ENCODE measurements at places on chromosomes 1 and 21.

GRCh38 chr1:31715087-31715872 lies 11.5 kb upstream of the COL16A1 start:
- DNase-seq: no peak

DNA sequence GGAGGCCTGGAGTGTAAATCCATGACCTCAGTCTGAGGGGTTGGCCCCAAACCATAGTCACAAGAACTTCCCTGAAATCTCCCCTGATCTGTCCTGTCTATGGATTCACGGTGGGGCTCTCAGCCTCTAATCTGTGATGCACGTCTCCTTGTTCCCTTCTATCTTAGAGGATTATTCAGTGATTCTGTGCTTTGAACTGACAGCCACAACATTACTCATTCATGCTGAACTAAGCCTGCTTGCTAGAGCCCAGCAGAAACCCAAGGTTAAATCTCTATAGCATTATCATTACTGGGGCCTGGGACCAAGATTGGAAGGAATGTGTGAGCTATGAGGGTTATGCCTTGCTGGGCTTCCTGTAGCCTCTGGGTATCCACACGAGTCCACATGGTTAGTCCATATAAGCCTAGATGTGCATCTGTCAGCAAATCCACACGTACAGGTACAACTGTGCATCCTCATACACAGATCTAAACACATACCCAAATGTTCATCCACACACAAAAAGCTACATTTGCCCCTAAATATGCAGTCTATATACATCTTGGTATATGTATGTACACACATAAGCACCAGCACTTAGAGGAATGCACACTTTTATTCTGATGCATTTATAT lies 22.4 kb upstream of the MAGOH start:
- no peak for DNase-seq

DNA sequence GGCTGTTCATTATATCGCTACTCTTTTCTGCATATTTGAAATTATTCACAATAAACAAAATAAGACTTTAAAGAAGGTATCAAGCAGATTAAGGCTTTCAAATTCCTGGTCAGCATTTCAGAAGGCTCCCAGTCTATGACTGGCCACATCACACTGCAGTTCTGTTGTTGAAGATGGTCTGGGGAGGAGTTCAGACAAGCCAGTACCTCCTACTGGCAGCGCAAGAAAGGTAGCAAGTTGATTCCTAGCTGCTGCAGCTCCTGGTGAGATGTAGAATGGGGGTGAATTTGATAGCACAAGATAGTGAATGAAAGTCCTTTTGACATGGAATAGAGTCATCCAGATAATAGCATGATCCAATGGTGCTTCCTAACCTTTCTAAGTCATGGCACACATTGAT lies 88.2 kb upstream of the BEND5 start:
- DNase-seq: no peak

DNA sequence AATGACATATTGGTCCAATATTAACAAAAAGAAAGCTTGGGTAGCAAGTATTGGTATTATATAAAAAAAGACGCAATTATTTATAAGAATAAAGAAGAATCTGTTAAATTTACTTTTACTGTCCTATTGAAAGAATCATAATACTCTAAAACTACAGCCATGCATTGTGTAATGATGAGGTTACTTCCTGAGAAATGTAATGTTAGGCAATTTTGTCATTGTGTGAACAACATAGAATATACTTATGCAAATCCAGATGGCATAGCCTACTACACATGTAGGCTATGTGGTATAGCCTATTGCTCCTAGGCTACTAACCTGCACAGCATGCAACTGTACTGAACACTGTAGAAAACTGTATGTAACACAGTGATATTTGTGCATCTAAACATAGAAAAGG lies 121.2 kb upstream of the PTGFR start:
- no peak for DNase-seq

- no peak for DNase-seq
These were observed 25.7 kb upstream of the KCNK1 start for GRCh38 chr1:233587958-233588799.

- no peak for DNase-seq
These were observed 823.4 kb upstream of the NEGR1 start for GRCh38 chr1:73105755-73106154.

DNA sequence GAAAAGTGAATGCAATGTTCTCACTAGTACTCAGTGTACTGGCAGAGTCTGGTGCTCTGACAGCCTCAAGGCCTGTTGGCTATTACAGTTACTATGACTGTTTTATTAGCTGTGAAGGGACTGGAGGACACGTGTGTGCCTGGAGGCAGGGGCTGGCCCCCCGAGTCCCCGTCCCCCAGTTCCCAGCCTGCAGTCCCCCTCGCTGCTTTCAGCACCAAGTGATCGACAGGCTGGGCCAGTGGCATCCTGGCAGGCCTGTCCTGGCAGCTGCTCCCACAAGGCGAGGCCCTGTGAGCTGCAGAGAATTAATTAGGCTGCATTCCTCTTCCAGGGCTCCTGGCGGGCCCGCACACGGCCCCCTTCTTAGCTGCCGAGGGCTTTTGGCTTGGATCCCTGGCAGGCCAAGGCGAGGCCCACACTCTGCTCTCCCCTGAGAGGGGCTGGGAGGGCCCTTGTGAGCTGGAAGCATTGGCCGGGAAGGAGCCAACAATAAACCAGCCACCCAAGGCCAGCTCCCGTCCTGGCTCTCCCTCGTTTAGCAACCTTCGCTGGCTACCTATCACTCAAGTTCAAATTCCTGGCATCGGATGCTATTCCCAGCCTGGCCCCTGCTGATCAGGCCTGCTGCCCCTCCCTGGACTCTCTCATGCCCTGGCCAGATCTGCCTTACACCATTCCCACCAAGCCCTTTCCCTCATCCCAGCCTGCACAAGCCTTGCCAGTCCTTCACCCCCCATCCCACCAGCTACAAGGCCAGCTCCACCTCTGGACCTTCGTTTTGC lies 9.8 kb downstream of the EDN2 start:
- no peak for DNase-seq

GRCh38 chr1:145777357-145778145 lies 46.3 kb downstream of the RNF115 start:
- no peak for DNase-seq

GRCh38 chr1:200146100-200146499 lies 118.6 kb downstream of the NR5A2 start:
- no peak for DNase-seq

DNA sequence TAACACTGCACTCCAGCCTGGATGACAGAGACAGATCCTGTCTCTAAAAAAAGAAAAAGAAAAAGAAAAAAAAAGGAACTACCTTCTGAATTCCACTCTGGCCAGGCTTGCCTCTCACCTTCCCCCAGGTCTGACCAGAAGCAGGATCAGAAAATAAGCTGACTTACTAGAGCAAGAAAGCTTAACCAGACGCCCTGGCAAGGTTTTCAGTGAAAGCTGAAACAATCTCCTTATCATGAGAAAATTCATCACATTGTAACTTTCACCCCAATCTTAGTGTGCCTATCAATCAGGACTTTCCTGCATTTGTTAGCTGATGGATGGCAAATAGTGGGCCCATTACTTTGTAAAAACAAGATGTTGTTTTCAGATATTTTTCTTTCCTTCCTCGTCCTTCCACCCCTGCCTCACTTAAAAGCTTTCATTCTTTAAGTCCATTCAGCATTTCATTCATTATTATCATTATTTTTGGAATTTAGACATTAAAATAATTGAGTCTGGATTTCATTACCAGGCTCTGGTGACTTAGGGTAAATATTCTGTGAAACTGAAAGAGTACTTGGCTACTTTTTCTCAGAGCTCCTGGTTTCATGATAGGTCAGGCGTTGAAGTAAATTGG lies 96.5 kb upstream of the CD34 start:
- DNase-seq: no peak

DNA sequence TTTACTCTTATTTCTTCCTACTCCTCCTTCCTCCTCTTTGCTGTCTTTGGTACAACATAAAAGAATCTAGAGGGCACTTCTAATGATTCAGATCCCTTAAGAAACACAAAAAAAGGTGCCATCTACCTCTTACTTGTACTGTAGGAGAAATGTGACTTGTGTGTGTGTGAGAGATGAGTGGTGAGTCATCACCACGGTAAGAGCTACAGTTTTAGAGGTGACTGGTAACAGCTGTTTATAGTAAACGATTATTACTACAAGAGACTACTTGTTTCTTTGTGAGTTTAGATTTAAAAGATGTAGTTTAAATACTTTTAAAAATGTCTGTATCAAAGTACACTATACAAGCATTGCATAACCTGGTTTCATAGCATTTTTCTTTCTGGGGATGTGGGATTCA lies 40.4 kb downstream of the SLC35D1 start:
- DNase-seq: no peak

DNA sequence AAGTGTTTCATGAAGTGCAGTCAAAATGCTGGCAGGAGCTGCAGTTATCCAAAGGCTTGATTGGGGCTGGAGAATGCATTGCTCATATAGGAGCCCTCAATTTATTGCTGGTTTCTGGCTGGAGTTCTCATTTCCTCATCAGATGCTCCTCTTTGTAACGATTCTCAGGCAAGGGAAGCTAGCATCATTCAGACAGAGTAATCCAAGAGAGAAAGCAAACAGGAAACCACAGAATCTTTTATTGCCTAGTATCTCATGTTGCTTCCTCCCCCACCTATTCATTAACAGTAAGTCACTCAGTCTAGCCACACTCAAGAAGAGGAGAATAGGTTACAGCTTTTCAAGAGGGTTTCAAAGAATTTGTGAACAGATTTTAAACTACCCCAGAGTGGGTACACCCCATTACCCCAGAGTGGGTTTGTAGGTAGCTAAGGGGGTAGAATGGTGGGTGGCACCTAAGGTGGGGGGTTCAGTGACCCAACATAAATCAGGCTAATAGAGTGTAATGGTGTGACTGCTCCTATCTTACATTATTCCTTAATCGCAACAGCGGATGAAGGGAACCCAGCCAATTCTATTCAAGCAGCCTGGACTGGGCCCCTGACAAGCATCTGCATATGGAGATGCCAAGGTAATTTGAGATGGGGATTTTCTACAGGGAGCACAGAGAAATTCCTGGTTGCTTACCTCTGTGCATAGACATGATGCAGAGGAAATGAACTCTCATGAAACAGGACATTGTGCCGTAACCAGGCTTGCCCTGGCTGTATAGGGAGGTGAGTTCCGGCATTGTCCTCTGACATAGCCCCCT lies 67.1 kb downstream of the KCNJ15 start:
- no peak for DNase-seq

GRCh38 chr1:6603915-6604558 lies 1.4 kb upstream of the KLHL21 start:
- DNase-seq: no peak

GRCh38 chr1:146035048-146035423 lies 13.5 kb upstream of the HJV start:
- DNase-seq: no peak

DNA sequence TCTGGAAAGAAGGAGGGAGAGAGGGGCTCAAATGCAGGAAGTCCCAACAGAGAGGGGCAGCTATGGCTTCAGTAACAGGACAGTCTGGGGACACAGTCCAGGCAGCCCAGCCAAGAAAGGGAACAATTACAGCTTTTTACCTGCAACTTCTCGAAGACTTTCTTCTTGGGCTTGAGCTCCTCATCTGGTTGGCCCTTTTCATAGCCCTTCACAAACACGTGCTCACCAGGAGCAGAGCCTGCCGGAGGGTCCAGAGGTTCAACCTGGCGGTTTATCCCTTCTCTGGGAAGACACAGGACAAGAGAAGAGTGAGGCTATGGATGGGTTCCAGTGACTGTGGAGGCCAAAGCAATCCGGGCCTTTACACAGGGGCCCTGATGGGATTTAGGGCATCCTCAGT lies 37.9 kb downstream of the YARS1 start:
- no peak for DNase-seq

GRCh38 chr21:41678016-41678923 lies 88.6 kb downstream of the RIPK4 start:
- DNase-seq: no peak

DNA sequence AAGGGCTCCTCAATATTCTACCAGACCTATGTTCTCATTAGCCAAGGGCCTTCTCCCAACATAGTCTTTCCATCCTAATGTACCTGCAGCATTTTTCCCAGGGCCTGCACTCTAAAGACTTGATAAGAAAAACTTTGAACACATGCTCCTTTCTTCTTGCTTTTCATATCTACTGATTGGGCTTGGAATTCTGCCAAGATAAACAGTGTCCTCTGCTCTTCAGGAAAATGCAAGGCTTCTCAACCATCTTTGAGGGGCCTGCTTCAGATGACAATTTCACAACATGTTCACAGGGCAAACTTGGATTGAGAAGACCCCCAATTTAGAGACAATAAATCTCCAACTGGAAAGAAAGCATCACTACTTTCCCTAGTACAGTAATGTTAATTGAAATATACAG lies 25.8 kb upstream of the PPT1 start:
- no peak for DNase-seq

DNA sequence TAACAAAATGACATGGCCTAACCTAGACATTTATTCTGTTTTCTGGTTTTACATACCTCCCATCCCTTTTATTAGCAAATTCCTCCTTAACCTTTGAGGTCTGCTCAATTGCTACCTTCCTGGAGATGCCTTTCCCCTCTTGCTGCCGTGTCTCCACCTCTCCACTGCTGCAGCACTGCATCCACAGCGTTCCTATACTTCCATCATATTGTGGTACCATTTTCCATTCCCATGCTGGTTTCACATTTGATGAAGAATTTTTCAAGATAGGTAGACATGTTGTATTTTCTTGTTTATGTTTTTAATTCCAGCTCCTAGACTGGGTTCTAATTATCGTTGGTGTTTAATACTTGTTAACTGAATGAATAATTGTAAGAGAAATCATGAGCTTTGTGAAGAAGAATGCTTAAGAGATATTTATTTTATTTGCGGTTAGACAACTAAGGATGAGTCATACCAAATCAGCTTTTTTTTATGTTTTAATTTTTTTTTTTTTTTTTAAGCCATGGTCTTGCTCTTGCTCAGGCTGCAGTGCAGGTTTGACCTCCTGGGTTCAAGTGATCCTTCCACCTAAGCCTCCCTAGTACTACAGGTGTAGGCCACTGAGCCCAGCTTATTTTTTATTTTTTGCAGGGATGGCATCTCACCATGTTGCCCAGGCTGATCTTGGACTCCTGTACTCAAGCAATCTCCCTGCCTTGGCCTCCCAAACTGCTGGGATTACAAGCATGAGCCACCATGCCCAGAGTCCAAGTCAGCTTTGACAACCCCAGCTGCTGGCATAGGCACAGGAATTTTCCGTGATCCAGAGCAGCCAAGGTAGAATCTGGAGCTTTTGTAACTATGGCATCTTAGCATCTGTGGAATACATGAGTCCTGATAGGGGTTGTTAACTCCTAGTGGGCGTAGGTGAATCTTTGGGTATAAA lies 44.0 kb downstream of the ATP6V1G3 start:
- no peak for DNase-seq

- DNase-seq: no peak
These were observed 9.9 kb upstream of the TARS2 start for GRCh38 chr1:150477320-150477719.

GRCh38 chr1:236502972-236503639 lies 20.7 kb upstream of the LGALS8 start:
- no peak for DNase-seq

GRCh38 chr1:243792891-243793290 lies 57.2 kb downstream of the AKT3 start:
- DNase-seq: no peak

- DNase-seq: no peak
These were observed 8.2 kb upstream of the PEAR1 start for GRCh38 chr1:156885314-156885713.

- DNase-seq: no peak
These were observed 5.7 kb upstream of the OXCT2 start for GRCh38 chr1:39776886-39777285.

Measured in activated CD4-positive, alpha-beta T cell treated with anti-CD3 and anti-CD28 coated beads for 1 hour (primary cell).